Mucosa of gallbladder (tissue), 1 donor: ENCODE measurements at places on chromosomes 1 and 21. TPM values are rescaled to one million over a fixed set of nuclear protein-coding genes. Genes with fewer than 3 reads are reported as not detected.

Gene ZNF593OS
- total RNA-seq, result 0.29 TPM

Gene IVL
- total RNA-seq, result not detected

DNA sequence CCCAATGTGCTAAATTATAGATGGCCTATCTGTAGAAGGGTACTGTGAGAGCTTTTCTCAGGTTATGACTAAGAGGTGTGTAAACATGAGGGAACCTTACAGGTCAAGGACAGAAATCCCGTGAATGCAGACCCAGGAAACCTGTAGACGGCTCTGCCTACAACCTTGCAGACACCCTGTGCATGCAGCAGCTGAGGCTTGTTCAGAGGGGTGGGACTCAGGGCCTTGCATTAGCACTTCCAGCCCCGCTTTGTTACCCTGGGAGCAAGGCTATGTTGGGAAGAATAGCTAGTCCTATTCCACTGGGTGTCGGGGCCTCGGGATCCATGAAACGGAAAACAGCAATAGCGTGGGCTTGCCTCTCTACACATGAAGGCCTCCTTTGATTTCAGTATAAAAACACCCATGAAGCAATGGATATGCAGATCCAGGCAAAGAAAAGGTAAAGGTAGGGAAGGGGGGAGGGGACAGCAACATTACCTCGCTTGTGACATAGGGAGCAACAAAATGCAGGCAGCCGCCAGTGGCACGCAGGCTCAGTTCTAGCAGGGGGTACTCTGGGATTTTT lies 9.5 kb upstream of the NDUFS5 start:
- peak; percentile 24 for DNase-seq

Gene LCE1F
- not detected for total RNA-seq

GRCh38 chr1:195903203-195903602 lies 705.0 kb downstream of the KCNT2 start:
- DNase-seq, result no peak

Gene DCDC2B
- total RNA-seq, result not detected

DNA sequence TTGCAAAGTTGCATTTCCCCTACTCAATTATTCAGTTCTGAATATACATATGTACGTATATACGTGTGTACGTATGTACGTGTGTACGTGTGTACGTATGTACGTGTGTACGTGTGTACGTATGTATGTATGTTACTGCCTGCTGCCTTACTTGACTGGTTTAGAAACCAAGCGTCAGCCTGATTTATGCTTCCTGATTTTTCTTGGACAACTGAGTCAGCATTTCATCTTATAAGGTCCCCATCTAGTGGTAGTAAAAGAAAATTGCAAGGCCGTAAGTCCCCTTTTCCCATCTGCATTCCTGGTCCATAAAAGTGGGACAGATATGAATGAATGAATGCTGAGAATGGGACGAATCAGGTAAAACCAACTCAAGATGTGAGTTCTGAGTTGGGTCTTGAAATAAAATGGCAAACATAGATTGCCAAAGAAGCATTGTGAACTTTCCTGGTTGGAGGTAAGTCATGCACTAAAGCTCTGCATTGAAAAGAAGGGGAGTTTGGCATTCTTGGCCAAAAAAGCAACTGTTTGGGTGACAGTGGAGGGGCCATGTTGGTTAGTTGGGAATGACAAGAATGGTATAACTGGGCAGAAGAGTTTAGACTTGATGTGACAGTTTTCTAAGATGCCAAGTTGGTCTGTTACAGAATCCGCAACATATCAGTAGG lies 76.4 kb upstream of the DNAH14 start:
- DNase-seq, result no peak

Gene LMOD1
- total RNA-seq, result 257 TPM
